ENCODE measurements at places on chromosomes 6 and 20.
A peak's percentile ranks its signal among the peaks of the same experiment; 100 is the strongest.

GRCh38 chr20:3697588-3698305, 14.7 kb downstream of the SIGLEC1 start:
- no peak for DNase-seq

- DNase-seq, result peak; percentile 51
These were observed 51.0 kb upstream of the TCF21 start for GRCh38 chr6:133837801-133838349.

DNA sequence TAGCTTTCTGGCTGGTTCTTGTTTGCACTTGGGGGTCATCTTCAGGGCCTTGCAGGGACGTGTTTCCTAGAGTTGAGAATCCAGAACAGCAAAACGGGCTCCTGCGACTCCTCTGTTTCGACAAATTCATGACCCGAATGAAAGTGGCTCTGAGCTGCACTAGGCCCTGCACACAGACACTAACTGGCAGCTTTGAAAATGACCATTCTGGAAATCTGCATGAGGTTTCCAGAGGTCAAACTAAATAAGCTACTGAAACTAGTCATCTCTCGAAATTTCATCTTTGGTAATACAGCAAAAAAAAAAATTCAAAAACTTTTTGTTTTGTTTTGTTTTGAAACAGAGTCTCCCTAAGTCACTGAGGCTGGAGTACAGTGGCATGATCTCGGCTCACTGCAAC, 15.5 kb upstream of the BMP7 start:
- no peak for DNase-seq

GRCh38 chr20:8423482-8423881, 291.4 kb downstream of the PLCB1 start:
- DNase-seq, result no peak

DNA sequence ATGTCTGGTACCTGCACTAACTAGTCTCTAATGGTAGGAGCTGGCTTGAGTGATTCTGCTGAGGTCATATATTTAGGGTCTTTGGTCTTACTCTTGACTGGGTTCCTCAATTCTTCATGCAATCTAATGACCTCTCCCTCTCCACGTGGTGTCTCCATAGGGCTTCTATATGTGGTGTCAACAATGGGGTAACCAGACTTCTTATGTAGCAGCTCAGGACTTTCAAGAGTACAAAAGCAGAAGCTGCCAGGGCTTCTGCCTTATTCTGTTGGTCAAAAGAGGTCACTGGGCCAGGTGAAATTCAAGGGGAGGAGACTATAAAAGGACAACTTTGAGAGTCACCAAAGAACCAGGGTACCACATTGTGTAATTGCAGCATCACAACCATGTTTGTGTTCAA, 54.3 kb downstream of the NUS1 start:
- no peak for DNase-seq
